ENCODE measurements at places on chromosomes 6 and 20.
A peak's percentile ranks its signal among the peaks of the same experiment; 100 is the strongest.

- no peak for DNase-seq
Measured at GRCh38 chr6:13044390-13044789, 283.9 kb downstream of the TBC1D7 start.

GRCh38 chr6:161057103-161058091, 65.8 kb downstream of the MAP3K4 start:
- DNase-seq: no peak

- DNase-seq: no peak
Measured at GRCh38 chr6:24795106-24795505, 3.6 kb downstream of the ARMH2 start.

DNA sequence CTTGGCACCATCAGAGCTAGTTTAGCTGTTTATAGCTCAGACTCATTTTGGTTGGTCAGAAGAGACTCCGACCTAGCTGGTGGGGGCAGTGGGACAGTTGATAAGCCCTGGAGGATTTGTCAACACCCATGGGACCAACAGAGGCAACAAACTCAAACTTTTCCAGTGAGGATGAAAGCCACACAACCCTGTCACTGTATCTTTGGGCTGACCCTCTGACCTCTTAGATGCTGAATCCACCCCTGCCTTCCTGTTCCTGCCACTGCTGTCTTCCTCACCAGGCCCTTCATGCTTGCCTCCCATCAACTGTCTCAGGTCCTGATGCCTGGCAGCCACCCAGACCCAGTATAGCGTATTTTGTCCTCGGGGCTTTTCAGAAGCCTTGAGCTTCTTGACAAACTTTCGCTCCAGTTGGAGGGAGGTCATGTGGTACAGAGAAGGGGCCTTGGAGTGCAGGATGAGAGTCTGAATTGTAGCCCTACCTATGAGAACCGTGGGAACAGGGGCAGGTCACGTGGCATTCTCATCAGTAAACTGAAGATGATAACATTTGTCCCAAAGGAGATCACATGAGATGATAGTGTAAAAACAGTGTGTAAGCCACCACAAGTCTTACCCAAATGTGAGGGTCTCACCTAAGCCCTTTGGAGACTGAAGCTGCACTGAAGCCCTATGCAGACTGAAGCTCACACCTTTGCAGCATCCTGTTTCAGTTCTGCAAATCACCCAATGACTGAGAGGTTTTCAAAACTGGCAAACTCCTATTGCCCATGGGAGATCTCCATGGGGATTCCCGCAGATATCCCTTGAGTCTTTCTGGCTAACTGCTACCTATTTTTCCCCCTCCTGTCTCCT, 72.0 kb upstream of the F13A1 start:
- no peak for DNase-seq

DNA sequence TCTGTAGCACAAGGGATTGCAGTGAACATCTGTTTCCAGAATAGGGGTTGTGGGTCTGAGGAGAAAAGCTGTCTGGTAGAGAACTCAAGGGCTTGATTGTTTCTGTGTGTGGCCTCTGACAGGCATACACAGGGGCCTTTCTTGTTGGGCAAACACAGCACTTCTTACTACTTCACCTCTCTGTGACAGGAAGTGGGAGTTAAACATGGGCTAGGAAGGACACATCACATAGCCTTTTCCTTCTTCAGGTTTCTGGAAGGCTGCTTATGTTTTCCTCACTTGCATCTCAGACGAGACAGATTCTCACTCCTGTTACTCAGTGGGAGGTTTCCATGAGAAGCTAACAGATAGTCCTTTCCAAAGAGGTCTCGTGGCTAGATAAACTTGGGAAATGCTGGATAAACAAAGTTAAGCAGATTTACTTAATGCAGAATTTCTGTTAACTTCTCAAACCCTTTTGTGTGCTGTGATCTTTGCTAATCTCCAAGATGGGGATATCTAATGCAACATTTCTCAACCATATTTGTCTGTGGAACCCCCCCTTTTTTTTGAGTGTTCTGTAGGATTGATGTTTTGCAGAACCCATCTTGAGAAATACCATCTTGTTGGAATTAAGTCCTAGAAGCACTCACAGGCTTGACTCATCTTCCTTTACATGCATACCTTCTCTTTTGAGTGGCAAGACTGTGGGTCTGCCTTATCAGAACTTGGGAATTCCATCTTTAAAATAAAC, 41.9 kb upstream of the RNF8 start:
- no peak for DNase-seq

DNA sequence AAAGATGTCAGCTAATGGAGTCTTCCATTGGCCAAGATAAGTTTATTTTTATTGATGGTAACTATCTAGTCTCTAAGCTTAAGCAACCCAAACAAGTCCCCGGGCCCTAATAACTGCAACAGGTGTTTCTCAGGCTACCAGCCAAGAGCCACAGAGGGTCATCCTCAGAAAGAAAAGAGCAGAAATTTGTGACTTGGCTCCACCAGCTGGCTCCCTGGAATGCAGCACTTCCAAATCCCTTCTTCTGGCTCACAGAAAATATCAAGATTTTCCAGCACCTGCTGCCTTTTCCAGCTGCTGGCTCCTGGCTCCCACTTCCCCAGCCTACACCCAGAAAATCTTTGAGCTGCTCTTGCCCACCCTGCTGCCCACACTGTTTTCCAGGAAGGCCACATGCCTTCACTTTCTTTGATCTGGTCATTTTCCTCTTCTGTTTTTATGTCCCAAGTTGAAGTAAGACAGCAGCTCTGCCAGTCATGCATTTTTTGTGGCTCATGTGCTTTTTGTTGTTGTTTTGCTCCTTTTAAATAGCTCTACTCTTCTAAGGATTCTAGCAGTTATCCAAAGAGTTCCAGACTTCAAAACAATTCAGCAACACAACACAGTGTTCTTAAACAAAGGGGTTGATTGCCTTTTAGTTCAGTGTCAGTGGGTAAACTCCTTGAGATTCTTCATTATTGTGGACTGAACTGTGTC, 151.0 kb upstream of the SMLR1 start:
- DNase-seq: no peak

GRCh38 chr20:23550227-23550626, 18.1 kb downstream of the CST9L start:
- DNase-seq: no peak

DNA sequence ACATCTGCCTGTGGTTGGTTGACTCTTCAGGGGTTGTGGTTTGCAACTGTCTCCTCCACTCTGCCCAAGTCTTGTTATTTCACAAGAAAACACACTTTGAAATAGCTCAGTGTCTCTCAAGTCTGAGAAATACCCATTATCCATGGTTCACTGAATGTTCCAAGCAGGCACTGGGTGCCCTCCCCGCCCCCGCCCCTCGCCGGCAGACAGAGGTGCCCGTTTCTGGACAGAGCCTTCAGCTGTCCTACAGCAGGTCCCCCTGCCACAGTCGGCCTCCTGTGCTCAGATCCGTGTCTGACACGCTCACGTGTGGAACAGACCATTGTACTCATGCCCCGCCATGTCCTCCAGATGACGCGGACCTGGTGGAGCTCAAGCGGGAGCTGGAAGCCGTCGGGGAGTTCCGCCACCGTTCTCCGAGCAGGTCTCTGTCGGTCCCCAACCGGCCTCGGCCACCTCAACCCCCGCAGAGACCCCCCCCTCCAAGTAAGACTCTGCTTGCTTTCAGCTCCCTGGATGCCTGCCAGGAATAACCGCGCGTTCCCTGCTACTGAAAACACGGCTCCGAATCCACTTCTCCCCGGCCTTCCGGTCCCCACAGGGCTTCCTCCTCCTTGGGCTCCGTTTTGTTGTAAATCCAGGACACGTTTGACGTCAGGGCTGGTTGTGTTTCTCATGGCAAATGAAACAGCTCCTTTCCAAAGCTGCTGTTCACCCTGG, 81.4 kb downstream of the SERAC1 start:
- peak; percentile 43 for DNase-seq

GRCh38 chr20:18926965-18927364, 113.4 kb downstream of the SCP2D1 start:
- DNase-seq: no peak

DNA sequence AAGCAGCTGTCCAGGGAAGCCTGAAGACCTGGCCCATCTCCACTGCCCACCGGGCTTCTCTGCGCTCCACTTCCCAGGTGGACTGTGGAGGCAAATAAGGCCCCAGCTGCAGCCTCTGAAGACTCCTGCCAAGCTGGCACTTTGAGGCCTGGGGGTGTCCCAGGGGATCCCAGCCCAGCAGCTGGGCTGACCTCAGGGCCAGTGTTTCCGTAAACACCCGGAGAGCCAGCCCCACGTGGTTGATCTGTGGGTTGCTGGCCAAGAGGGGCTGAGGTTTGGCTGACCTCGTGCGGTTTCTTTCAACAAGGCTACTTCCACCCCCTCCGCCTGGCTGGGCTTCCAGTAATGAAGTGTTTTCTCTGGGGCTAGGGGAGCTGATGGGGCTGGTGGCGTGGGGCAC, 12.4 kb upstream of the CCN5 start:
- DNase-seq: peak; percentile 64

- DNase-seq: no peak
Measured at GRCh38 chr20:8951164-8951563, 117.7 kb upstream of the PLCB4 start.

- DNase-seq: no peak
Measured at GRCh38 chr6:63644668-63645326, 9.2 kb downstream of the PHF3 start.

DNA sequence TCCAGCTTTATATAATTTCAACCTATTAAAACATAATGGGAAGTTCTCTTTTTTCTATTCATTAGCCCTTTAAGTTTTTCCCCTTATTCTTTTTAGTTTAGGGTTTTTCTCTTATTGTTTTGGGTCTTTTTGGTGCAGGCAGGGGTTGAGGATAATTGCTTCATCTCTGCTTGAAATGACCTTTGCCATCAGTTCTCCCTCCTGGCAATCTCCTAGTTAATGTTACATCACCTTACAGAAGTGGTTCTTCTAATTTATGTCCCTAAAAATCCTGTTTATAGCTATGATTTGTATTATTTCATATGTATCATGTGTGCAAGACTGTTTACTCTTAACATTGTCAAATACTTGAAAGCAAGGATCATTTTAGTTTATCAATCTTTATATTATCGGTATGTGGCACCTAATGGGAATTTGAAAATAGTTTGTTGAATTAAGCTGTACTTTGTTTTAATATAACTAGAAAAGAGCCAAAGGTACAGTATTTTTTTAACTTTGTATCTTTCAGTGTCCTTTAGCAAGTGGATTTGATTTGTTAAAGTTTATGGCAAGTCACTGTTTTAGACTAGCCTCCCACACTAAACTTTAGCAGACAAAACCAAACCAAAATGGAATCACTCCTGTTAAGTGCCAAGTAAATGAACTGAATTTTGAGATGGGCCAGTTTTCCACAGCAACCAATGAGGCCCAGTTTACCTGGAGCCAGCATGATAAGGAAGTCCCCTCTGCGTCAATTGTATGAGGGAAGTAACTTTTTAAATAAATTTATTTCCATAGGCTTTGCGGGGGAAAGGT, 26.6 kb upstream of the RUNX2 start:
- no peak for DNase-seq

DNA sequence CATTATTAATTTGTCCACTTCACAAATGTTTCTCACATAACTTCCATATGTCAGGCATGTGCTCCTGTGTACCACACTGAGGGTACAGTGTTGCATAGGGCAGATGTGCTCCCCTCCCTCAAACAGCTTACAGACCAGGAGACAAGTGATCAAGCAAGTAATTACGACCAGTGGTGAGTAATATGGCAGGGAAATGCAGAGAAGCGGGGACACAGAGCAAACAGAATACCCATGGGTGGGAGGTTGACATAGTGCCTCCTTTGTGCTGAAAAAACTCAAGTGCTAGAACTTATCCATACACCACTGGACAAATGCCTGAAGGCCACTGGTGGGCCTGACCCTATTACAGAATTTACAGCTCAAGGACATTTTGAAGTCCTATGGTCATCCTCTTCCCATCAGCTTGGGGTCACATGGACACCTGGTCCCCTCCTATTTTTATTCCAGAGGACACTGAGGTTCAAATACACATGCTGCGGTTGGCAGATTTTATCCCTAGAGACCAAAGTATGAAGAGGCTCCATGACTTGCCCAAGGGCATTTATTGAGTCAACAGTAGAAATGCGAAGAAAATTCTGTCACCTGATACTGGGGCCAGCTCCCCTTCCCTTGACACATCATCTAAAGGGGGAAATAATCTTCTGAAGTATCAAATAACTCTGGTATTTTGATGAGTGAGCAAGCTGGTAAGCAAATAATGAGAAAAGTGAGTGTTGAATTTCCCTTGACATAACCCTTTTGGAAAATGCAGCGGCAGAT, 116.6 kb downstream of the QRSL1 start:
- no peak for DNase-seq

GRCh38 chr6:85329196-85329595, 120.7 kb upstream of the NT5E start:
- DNase-seq: no peak

- DNase-seq: no peak
Measured at GRCh38 chr6:18141805-18142590, 12.9 kb downstream of the TPMT start.

- no peak for DNase-seq
Measured at GRCh38 chr20:60086821-60087562, 128.8 kb downstream of the CDH26 start.

- no peak for DNase-seq
Measured at GRCh38 chr20:20547221-20547875, 165.1 kb downstream of the RALGAPA2 start.
